ENCODE measurements at places on chromosomes 2 and 18.

DNA sequence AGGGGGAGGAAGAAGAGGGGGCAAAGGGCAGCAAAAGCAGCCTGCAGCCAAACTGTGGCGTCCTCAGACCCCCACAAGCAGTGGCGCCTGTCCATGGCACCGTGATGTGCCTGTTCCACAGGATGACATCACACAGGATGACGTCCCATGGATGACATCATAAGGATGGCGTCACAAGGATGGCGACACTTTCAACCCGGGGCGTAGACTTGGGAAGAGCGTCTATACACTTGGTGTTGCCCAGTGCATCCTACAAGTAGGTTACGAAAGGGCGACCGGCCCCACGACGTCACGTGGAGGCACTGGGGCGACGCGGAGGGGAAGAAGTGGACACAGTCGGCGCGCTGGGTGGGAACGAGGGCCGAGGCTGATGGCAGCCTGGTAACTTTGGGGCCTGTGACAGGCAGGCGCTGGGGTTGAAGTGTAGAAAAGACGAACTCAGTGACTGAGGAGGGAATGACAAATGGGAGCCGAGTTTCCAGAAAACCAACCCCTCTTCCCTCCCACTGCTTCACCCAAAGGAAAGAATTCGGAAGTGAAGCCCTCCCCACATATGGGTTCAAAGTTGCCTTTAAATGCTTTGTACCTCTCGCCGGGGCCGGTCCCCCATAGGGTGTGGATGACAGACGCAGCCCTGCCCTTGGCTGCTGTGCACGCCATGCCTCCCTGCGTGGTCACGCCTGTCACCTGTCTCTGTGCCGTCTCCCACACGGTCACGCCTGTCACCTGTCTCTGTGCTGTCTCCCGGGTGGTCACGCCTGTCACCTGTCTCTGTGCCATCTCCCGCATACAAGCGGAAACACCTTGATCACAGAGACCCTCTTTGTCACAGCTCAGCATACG is 13.4 kb upstream of the KCNG2 start:
- DNase-seq, result no peak

DNA sequence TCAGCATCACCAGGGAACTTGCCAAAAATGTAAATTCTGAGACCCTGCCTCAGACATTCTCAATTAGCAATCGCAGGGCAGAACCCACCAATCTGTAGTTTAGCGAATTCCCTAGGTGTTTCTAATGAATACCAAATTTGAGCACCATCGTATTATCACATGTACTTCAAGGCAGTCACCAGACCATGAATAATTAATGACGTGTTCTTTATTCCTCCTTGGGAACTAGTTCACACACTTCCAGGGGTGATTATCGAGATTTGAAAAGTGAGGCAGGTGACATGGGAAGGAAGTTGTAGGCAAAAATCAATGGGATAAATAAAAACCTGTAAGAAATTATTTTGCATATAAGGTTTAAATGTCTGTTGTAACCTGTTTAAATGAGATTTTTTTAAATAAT is 102.5 kb upstream of the CRIM1 start:
- no peak for DNase-seq

DNA sequence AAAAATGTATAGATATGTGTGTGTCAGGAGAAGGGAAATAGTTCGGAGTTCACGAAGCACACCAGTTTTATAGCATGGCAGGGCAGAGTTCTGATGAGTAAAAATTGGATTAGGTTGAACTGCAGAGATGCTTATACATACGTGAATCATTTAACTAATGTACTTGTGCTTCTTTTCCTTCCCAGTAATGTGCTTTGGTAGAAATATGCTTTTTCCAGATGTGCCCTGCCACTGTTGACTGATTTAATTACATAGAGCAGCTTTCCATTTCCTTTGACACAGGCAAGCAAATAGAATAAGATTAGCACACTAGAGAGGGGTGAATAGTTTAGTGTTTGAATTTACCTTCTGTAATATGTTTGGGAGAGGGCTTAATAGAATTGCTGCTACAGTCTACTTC is 28.9 kb upstream of the ARMC9 start:
- DNase-seq, result no peak

DNA sequence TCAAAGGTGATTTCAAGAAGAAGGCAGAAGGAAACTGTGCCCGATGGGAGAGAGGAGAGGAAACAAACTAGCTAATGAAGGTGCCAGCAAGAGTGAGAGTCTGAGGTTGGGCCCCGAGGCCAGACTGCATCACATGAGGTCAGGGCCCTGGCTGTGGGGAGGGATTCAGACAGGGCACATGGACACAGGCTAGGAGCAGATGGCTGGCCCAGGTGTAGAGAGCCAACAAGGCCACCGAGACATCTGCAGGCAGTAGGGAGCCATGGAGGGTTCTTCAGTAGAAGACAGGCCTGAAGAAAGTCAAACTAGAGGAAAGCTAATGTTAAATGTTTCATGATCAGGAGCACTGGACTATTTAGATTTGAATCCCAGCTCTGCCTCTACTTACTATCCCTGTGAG is 755.0 kb upstream of the RAB6C start:
- no peak for DNase-seq

- DNase-seq, result no peak
Measured at GRCh38 chr2:176242276-176242675, 27.0 kb upstream of the MTX2 start.

DNA sequence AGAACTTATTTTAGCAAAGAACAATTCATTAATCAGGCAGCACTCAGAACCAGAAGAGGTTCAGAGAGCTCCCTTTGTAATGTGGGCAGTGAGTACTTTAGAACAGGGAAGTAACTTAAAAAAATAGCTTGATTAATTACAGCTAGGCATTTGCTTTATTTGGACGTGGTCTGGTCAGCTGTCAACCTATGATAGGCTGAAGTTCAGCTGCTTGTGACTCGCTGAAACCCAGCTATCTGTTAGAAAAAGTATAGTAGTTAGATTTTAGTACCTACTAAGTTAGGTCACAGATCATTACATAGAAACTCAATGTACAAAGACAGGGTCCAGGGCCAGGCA is 40.0 kb downstream of the PKDCC start:
- DNase-seq, result no peak

- no peak for DNase-seq
Measured at GRCh38 chr18:35387152-35387571, 10.0 kb upstream of the ZNF396 start.

GRCh38 chr2:419687-420317 is 131.9 kb upstream of the ALKAL2 start:
- no peak for DNase-seq

GRCh38 chr2:180038997-180039396 is 31.9 kb upstream of the CWC22 start:
- DNase-seq, result no peak

GRCh38 chr2:126627643-126628042 is 28.3 kb upstream of the GYPC start:
- no peak for DNase-seq

GRCh38 chr2:203802342-203803052 is 65.1 kb upstream of the CTLA4 start:
- no peak for DNase-seq

DNA sequence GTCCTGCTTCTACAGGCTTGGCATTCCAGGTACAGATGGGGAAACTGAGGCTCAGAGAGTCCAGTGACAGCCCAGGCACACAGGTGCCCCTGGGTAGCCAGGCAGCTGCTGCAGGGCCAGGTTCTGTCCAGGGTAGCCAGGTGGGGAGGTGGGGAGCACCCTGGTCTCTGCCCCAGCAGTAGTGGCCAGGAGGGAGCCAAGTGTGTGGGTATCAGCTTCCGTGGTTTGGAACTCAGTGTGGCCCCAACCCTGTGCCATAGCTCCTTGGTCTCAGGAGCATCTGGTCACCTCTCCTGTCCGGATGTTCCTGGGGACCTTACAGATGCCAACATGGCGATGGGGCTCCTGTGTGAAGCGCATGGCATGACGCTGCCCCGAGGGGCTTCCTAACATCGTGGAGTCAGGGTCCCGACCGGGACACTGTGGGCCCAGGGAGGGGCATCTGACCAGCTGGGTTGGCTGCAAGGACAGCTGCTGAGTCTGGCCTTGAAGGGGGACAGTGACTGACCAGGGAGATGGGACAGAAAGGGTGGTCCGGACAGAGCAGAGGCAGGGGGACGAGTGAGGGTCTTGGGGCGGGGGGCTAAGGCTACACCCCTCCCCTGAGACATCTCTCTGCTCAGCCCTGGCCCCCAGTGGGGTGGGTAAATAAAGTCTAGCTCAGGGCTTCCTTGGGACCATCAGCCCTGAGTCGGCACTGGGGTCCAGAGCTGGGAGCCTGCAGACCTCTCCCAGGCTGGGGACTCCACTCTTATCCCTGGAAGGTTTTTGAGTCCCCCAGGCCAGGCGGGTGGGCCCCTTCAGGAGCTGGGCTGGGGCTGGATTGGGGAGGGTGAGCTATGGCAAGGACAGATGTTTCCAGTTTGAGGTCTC is 76.0 kb upstream of the SMAD7 start:
- DNase-seq, result no peak

GRCh38 chr2:120305937-120306490 is 39.9 kb upstream of the INHBB start:
- DNase-seq, result no peak

DNA sequence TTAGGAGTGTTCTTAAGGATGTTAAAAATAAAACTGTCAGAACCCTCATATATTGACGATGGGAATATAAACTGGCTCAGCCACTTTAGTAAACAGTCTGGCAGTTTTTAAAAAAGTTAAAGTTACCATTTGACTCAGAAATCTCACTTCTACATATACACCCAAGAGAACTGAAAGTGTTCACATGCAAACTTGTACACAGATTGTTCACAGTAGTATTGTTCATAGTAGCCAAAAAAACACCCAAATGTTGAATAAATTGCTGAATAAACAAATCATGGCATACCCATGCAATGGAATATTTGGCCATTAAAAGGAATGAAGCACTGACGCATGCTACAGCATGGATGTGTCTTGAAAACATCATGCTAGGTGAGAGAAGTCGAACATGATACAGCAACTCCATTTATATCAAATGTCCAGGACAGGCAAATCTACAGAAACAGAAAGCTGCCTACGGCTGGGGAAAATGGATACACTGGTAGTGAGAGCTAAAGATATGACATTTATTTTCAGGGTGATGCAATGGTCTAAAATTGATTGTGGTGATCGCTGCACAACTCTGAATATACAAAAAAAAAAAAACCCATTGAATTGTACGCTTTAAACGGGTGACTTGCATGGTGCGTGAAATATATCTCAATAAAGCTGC is 10.1 kb downstream of the RPL31 start:
- no peak for DNase-seq

DNA sequence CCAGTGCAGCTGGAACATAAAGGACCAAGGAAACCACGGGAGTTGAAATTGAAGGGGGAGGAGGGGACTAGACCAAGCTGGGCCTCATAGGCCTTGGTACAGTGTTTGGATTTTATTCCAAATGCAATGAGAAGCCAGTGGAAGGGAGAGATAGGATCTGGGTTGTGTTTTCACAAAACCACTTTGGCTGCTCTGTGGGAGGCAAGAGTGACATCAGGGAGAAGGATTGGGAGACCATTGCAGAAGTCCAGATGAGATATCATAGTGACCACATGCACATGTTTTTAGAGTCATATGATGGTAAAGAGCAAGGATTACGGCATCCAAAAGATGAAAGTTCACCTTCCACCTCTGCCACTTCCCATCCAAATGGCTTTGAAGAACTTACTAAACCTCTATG is 210.2 kb downstream of the PAX3 start:
- no peak for DNase-seq

DNA sequence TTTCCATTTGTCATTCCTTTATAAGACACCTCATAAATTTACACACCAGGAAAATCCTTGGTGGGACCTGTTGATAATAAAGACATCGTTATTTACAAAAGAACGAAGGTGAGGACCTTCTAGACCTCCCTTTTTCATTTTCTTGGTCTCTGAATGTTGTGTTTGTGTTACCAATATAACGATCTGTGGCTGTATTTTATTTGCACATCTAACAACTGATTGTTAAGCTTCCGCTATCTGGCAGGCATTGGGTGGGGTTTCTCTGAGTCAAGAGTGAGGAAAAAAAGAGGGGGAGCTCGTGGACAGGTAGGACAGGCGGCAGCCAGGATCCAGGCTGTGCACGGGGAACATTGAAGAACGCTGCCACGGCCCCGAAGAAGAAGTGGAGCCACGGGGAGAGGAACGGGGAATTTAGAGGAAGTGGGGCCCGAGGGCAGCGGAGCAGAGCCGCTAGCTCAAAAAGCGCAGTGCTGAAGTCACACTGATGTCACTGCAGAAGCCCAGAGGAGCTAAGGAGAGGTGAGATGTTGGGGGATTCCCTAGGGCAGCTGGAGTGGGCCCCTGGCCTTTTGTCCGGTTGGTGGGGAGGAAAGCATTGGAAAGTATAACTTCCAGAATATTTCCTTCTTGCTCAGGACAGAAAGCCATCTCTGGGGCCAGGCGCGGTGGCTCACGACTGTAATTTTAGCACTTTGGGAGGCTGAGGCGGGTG is 20.9 kb upstream of the DNMT3A start:
- no peak for DNase-seq

DNA sequence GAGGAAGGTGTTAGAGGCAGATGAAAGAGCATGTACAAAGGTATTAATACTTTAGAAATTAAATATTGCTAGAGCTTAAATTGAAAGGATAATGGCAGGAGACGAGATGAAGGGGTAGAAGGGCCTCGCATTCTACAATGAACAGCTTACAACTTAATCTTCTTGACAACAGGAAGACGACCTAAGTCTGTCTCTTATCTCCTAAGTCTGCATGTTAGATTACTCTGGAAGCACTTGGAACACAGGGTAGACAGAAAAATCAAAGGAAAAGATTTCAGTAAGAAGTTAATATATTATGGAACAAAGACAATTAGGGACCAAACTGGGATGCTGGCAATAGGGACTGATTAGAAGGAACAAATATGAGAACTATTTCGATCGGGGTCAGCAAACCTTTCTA is 34.9 kb downstream of the SMC6 start:
- DNase-seq, result no peak

- DNase-seq, result no peak
Measured at GRCh38 chr2:54947646-54948045, 102.6 kb downstream of the RTN4 start.

GRCh38 chr2:177635696-177636095 is 243.1 kb downstream of the AGPS start:
- DNase-seq, result no peak

GRCh38 chr18:45687621-45688020 is 36.4 kb upstream of the SLC14A1 start:
- no peak for DNase-seq

- no peak for DNase-seq
Measured at GRCh38 chr2:76613330-76613729, 902.6 kb upstream of the GCFC2 start.

- DNase-seq, result no peak
Measured at GRCh38 chr2:240557101-240557751, 562 bp downstream of the ANKMY1 start.

DNA sequence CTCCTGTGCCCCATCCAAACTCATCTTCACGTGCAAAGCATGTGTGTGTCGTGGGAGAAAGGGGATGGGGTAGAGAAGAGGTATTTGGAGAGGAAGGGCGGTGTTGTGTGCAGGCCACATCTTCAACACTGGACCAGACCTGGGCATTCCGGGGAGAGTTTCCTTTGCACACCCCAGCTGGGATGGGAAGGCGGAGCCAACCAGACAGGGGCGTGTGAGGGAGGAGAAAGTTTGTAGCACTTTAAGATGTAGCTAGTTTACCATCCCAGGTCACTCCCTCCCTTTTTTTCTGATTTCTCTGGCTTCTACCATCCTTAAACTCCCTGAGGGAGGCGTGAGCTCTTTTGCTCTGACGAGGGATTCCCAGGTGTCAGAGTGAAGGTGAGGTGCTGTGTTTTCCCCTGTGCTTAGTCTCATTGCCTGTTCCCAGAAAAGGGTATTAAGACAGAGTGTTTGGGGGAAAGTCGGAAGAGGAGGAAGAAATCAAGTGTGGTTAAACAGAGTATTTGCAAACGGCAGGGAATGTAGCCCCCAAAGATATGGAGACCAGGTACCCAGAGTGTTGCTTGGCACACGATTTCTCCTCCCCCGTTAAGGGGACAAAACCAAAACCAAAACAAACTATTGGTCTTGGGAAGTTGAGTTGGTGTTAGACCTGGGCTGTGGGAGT is 1.6 kb downstream of the SETBP1 start:
- peak; percentile 32 for DNase-seq

All from pancreas (tissue), 10 donors.